ENCODE measurements at places on chromosomes 5 and 9.

GRCh38 chr5:78771260-78772205 lies 123.0 kb upstream of the LHFPL2 start:
- no peak for DNase-seq

- DNase-seq: no peak
Observed at GRCh38 chr5:97101189-97101910, 41.1 kb downstream of the LIX1 start.

- DNase-seq: no peak
Observed at GRCh38 chr5:53814819-53815218, 254.4 kb downstream of the NDUFS4 start.

GRCh38 chr5:123093111-123093600 lies 4.1 kb downstream of the PRDM6 start:
- DNase-seq: no peak

GRCh38 chr5:93589152-93589828 lies 6.3 kb downstream of the NR2F1 start:
- no peak for DNase-seq

DNA sequence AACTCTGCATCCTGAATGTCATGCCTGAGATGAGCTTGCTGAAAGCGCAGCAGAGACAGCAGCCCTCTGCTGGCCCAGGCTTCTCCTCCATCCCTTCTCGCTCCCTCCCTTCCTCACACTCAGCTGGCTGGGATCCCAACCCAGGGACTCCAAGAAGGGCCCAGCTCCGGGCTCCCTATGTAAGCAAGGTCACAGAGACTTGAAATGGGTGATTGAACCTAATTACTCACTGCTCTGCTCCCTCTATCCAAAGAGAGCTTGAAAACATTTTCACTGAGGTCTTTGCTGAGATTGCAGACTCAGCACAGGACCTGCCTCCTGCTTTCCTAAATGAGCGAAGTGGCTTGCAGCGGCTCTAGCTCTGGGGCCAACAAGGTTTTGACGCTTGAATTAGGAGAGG lies 42.8 kb downstream of the RAPGEF1 start:
- no peak for DNase-seq

GRCh38 chr9:35603506-35603985 lies 1.5 kb upstream of the TESK1 start:
- no peak for DNase-seq

- no peak for DNase-seq
Observed at GRCh38 chr9:88949425-88949824, 41.8 kb upstream of the S1PR3 start.

DNA sequence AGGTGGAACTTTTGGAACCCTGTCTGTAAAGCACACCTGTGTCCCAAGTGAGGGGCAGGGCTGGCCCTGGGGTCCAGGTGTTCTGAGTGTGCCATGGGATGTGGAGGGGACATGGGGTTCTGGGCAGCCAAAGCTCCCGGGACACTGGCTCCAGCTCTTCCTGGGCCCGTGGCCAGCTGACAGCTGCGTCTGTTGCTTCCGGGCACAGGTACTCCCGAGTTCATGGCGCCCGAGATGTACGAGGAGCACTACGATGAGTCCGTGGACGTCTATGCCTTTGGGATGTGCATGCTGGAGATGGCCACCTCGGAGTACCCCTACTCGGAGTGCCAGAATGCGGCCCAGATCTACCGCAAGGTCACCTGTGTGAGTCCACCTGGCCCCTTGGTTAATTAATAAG lies 50.7 kb downstream of the WNK2 start:
- DNase-seq: no peak

- DNase-seq: no peak
Observed at GRCh38 chr5:66012271-66012670, 85.9 kb downstream of the ERBIN start.

DNA sequence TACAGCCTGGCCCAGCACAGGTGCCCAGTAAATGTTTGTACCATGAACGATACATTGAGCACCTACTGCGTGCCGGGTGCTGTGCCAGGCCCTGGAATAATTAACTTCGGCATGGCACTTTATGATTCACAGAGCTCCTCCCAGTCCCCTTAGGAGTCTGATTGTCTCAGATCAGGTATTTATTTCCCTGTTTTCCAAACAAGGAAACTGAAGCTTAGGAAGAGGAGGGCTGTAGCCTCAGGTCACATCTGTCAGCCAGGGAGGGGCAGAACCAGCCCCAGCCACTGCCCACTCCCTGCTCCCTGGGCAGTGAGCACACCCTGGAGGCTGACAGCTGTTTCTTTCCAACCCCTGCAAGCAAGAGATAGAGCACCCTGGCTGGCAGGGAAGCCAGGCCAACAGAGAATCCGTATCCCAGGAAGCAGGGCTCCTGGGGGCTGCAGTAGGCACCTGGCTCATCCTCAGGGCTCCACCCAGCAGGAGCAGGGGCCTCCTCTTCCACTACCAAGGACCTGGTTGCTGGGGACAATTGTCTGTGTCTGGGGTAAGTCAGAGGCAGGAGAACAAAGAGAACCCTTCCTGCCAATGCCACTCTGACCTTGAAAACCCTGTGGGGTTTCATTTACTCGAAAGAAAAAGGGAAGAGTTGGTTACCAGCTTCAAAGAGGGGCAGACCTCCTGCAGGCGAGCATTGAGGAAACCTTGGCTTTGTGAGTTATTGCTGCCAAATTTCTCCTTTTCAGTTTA lies 69.0 kb downstream of the DAB2IP start:
- DNase-seq: no peak

DNA sequence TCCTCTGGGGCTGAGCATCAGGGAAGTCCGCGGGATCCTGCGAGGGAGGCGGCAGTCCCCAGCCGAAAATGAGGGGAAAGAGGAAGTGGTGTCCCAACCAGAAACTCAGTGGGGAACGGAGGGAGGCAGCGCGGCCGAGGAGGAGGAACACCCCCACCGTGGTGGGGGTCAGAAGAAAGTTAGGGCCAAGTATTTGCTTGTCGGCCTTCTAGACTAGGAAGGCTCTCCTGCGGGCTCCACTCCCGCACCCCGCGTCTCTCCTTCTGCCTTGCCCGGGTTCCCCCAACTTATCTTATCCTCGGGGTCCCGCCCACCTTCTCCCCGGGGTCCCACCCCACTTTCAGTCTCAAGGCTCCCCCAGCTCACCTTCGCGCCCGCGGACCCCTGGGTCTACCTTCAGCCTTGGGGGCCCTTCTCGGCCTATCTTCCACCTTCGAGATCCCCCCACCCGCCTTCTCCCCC lies 557 bp upstream of the PHF2 start:
- DNase-seq: peak; percentile 40

DNA sequence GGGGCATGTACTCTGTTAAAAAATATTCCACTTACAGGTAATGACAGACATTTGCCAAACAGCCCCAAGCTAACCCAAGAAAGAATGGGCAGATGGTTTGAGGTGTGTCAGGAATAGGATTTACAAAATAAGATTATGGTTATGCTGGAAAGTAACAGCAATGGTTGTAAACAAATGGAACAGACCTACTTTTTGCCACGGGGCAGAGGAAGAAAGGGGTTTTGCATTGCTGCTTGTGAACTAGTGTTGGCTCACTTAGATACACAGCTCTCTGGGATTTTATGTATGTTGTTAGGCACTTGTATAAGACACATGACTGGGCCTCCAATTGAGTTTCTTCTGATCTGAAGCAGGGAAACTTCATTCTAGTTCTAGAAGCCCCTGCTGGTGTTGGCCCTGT lies 191.5 kb upstream of the GDNF start:
- no peak for DNase-seq

DNA sequence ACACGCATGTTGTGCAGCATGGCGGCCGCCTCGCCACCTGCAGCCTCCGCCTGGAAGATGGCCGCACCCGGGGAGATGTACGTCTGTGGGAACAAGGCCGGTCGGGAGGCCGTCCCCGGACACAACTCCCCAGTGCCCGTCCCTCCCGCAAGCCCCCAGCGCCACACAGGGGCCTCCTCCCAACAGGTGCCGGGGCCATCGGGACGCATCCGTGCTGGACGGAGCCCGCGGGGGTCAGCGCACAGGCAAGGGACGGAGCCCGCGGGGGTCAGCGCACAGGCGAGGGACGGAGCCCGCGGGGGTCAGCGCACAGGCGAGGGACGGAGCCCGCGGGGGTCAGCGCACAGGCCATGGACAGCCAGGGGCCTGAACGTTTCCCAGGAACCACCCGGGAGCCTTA lies 26.5 kb downstream of the SLC12A7 start:
- no peak for DNase-seq

- DNase-seq: no peak
Observed at GRCh38 chr9:93207860-93208734, 24.2 kb downstream of the WNK2 start.

Data from immature natural killer cell (primary cell).